ENCODE measurements at places on chromosomes 12 and 14.

DNA sequence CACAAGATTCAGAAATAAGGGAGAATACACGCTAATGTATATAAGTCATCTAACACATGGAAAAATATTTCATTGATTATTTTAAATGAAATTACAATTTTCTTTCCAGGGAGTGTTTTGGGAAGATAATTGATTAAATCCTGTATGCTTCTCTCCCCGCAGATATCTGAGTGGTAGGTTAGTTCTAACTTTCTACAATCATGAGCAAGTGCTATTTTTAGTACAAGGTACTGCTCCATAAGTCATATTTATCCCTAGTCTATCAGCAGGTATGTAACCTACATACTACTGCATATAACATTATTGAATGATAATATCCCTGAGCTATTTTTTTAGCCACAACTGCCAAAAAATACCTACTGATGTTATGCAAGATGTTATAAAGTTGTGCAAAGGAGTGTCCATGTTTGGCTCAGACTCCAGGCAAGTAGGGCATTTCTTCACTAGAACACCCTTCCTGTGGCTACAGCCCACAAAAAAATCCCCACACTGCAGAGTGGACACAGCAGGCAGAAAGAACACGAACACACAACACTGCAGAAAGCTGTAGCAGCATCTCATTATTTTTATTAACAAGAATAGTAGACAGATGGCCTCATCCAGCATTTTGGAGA, 87.0 kb downstream of the SEC23A start:
- DNase-seq = no peak

- no peak for DNase-seq
These were observed 64.9 kb downstream of the ARID2 start for GRCh38 chr12:45794422-45794821.

DNA sequence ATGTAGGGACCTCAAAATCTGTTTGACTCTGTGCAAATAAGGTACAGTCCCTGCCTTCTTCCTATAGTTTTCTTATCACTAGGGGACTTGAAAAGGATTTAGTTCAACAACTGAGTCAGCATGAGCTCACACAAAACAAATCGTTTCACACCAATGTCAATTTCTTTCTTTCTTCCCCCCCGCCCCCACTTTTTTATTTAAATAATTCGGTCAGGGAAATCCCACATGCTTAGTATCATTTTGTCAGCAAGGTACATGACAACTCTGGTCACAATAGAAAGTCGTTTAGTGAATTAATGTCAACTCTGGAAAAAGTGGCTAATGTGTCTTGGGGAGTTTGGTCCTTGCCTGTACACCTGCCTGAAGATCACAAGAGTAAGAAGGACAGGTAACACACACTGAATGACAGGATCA, 232.2 kb upstream of the PLEKHG7 start:
- DNase-seq = no peak

- no peak for DNase-seq
These were observed 695.5 kb upstream of the LRFN5 start for GRCh38 chr14:40911141-40911540.

- peak; percentile 20 for DNase-seq
These were observed 3.2 kb downstream of the LAG3 start for GRCh38 chr12:6775185-6776174.

GRCh38 chr12:103493199-103493598, 2.6 kb downstream of the C12orf42 start:
- DNase-seq = no peak

DNA sequence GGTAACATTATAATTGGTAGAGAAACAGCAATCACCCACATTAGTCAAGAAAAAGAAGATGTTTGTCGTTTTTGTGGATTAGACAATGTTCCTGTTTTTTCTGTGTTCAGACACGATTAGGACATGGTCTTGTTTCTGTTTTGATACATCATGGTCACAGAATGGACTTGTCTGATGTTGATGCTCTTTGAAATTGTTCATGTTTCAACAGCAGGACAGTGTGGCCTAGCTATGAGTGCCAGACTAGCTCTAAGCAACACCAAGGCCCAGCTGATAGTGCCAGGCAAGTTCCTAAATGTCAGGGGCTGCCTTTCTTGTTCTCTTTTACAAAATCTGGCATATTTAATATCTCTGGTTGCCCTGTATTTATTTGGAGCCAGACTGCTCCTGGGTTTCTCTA, 40.9 kb upstream of the TOMM20L start:
- DNase-seq = no peak

GRCh38 chr12:53585448-53586125, 40.6 kb downstream of the ATF7 start:
- DNase-seq = no peak

GRCh38 chr14:45271858-45272537, 19.0 kb upstream of the MIS18BP1 start:
- DNase-seq = no peak

Data from posterior cingulate gyrus (tissue), 11 donors.